ENCODE measurements at places on chromosomes 11 and 22. TPM values are rescaled to one million over a fixed set of nuclear protein-coding genes. Genes with fewer than 3 reads are reported as not detected.

Gene CLMP
- total RNA-seq, result 103 TPM

Gene P2RX6
- total RNA-seq, result 0.44 TPM

Gene DLG2
- 1.1 TPM for total RNA-seq

Gene TAF1D
- total RNA-seq, result 197 TPM

Gene STX5
- 52.6 TPM for total RNA-seq

Gene IGSF22
- not detected for total RNA-seq

Gene SCGB1D4
- not detected for total RNA-seq

Gene KDM4E
- not detected for total RNA-seq

Gene OR52I1
- not detected for total RNA-seq

Gene OMP
- total RNA-seq, result 0.75 TPM

Gene TRIM49B
- total RNA-seq, result not detected

Gene SLC15A3
- 10.6 TPM for total RNA-seq

Gene RHOG
- 11.4 TPM for total RNA-seq

Gene RIMBP3C
- total RNA-seq, result 0.11 TPM

Gene NXPE4
- not detected for total RNA-seq

Gene TSGA10IP
- 0.11 TPM for total RNA-seq

Gene LSP1
- 0.33 TPM for total RNA-seq

Gene PGA5
- not detected for total RNA-seq

Gene TRIM34
- total RNA-seq, result 12.6 TPM

Gene CSRP3
- not detected for total RNA-seq

Gene LRRC4C
- under 0.01 TPM for total RNA-seq

Gene GAS2
- total RNA-seq, result 1.6 TPM

Gene PAK1
- total RNA-seq, result 54.2 TPM

Gene SCGB1C1
- not detected for total RNA-seq

Gene OR8G1
- total RNA-seq, result not detected

Gene RCOR2
- 2.0 TPM for total RNA-seq

Gene DEFB108B
- not detected for total RNA-seq

Gene SLC22A25
- total RNA-seq, result not detected

Gene TENM4
- total RNA-seq, result 51.9 TPM

Gene OR51L1
- not detected for total RNA-seq
